ENCODE measurements at places on chromosomes 5 and 9.

GRCh38 chr5:89241186-89241585 is 358.2 kb upstream of the MEF2C start:
- no peak for DNase-seq

- DNase-seq: no peak
These were observed 7.0 kb downstream of the STOM start for GRCh38 chr9:121362813-121363621.

DNA sequence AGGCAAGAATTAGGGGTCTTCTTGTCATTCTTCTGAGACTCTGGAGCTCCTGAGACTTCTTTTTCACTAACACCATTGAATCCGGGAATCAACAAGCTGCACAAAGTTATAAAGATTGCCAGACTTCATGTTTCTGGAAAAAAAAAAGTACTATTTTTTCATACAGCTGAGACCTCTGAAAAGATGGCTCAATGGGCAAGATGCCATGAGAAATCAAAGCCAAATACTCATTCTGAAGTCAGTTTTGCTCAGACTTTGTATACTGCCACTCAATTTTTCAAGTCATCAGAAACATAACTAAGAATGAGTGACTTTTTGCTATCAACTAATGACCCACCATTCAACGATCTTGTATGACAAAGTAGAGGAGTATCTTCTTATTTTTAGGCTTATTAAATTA is 512.0 kb downstream of the RAB3C start:
- DNase-seq: no peak

- DNase-seq: no peak
These were observed 35.2 kb downstream of the GOLPH3 start for GRCh38 chr5:32138839-32139493.
